Muscle of arm (tissue), 14 donors: ENCODE measurements at places on chromosomes 4 and X. TPM values are rescaled to one million over a fixed set of nuclear protein-coding genes. Genes with fewer than 3 reads are reported as not detected.

DNA sequence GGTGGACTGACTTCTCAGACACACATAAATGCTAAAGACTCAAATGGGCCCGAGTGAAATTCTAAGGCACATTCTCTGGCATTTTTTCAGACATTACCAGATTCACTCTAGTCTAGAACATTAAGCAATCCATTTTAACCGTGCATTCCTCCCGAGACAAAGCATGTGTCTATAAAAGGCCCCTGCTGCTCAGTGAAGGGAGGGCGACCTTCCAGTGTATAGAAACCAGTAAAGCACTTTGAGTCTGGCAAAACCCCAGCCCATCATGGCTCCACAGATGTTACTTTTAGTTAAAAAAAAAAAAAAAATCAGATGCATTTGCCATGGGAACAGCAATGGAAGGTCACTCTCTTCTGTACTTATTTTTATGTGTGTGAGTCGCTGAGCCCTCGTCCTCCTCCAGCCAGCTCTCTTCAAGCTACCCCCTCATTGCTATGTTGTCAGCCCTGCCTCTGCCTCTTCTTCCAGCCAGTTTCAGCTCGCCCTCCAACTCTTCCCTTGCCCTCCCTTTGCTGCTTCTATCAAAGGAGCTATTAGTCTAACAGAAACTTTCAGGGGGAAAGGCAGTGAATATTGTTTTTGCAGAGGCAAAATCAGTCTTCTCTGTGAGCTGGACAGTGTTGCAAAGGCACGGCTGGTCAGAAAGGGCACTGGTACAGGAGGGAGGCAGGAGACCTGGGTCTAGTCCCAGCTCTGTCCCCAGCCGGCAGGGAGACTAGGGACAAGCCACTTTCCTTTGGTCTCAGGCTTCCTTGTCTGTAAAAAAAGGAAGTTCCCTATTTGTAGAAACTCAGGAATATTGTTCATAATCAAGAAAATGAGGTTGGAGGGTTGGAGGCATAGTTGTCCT lies 644.2 kb downstream of the ZNF674 start:
- peak; percentile 0 for DNase-seq

CCKAR gene
- polyA plus RNA-seq, result not detected

RASL11B gene
- not detected for polyA plus RNA-seq

DNA sequence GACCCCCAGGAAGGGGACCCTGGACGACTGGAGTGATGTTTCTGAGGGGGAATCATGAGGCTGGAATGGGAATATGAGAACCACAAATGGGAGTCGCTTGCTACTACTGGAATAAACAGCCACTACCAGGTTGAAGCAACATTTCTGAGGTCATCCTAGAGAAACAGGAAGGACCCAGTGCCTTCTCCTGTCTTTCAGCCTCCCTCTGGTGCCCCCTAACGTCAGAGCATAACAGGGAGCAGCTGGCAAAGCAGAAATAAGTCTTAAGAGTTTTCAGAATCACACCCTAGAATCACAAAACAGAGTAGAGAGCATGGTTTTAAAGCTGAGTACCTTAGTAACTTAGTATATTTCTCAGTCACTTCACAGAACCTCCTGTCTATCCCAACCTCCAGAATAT lies 347.8 kb upstream of the PITX2 start:
- no peak for DNase-seq

- no peak for DNase-seq
Measured at GRCh38 chrX:14027036-14027435, 2.7 kb downstream of the GEMIN8 start.

NUDT10 gene
- 0.93 TPM for polyA plus RNA-seq

DNA sequence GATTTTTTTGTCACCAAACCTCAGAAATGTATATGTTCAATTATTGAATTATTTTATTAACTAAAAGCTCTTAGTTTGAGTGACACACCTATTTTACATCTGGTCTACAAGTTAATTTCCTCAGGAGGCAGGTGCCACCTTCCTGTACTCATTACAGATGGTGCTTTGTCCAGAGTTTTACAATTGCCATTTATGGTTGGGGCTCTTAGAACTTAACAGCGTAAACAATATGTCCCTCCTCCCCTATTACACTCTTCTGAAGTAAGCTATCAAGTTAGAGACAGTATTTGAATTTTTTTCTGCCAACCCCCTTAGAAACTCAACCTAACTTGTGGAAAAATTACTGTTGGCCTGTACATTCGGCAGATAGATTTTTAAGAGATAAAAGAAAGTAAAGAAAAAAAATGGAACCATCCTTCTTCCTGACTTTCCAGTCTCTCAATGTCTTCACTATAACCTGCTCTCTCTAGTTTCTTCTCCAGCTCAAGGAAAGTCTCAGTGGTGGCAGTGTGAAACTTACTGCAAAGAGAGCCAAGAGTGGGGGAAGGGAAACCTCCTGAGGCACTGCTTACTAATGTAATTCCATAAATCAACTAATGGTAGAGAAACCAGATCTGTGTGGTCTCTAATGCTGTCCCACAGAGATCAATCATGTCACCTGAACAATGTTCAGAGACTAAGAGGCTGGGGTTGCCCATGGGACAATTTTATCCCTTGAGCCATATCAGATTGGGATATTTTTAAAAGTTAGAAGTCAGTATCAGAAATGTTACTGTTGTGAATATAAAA lies 7.8 kb downstream of the CXXC4 start:
- DNase-seq, result no peak

RELL1 gene
- polyA plus RNA-seq, result 12.7 TPM

- DNase-seq, result no peak
Measured at GRCh38 chr4:56148428-56148827, 199.7 kb downstream of the CEP135 start.

GRCh38 chr4:168796362-168797106 lies 213.5 kb downstream of the CBR4 start:
- no peak for DNase-seq

SRPX2 gene
- 26.9 TPM for polyA plus RNA-seq

DNA sequence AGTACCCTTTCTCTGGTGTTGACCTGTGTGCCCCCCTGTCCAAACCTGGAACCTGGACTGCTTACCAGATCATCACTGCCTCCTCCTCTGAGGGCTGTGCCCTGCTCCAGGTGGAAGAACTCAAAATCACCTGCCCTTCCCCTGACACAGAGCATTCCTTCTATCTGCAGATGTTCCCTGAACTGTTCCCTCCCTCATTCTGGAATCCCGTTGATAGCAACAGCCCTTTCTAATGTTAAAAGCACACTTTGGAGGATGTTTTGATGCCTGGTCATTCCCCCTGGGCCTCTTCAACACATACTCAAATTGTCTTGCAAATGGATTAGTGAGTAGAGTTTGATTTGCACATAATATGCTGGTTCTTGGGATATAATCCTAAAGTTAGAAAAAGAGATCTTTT lies 225.8 kb downstream of the FGF13 start:
- DNase-seq, result no peak

- DNase-seq, result no peak
Measured at GRCh38 chr4:3322059-3322550, 29.3 kb downstream of the RGS12 start.

GRCh38 chr4:10015140-10015753 lies 6.0 kb downstream of the SLC2A9 start:
- no peak for DNase-seq

DNA sequence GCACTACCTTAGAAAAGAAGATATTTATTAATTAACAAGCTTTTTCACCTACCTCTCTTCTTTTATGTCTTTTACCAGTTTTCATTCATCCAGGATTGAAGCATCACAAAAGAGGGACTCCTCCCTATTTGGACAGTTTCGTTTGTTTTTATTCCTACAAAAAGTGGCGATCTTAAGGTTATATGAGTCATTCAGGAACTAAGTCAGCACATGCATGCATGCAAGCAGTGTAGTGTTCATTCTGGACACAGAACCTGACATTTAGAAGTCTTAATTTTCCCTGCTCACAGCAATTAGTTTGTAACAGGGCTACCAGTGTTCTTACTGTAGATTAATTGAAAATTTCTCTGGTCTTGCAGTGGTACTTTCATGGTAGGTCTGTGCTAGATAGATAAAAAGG lies 47.9 kb upstream of the QRFPR start:
- no peak for DNase-seq

DNA sequence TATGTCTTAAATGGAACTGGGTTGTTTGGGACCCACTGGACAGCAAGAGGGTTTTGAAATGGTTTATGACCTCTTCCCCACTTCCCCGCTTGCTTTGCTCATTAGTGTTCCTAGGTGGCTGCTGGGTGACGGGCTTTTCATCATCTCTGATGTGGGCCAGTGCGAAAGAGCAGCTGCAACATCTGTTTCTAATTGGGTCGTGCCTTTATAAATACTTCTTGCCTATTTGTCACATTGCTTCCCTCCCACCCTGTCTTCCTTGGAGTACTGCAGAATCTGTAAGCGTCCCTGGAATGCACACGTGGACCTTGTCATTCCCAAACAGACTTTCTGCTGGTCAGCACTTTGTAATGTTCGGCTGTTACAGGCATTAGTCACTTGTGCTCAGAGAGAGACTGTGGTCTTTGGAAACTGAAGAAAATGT lies 35.2 kb downstream of the SEPTIN11 start:
- peak; percentile 89 for DNase-seq

GRCh38 chr4:69748173-69748572 lies 12.2 kb downstream of the SULT1B1 start:
- no peak for DNase-seq

SGMS2 gene
- polyA plus RNA-seq, result 10.1 TPM

GRCh38 chrX:37871626-37872302 lies 24.4 kb upstream of the DYNLT3 start:
- DNase-seq, result no peak

SH3RF1 gene
- polyA plus RNA-seq, result 14.2 TPM

DNA sequence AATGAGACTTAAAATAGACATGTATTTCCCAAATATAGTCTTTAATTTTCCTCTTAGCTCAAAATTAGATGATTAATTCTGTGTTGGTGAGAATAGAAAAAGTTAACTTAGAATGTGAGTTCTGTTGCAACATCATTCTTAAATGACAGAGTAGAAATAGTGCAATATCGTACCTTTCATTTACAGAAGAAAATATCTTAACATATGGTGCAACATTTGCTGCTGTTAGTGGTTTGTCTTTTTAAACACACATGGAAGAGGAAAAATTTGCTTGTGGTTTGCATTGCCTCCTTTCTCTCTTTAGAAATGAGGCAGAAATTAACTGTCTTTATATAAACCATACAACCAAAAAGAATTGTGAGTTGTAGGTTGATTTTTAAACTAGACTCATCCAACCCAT lies 39.3 kb upstream of the FHDC1 start:
- DNase-seq, result no peak

DNA sequence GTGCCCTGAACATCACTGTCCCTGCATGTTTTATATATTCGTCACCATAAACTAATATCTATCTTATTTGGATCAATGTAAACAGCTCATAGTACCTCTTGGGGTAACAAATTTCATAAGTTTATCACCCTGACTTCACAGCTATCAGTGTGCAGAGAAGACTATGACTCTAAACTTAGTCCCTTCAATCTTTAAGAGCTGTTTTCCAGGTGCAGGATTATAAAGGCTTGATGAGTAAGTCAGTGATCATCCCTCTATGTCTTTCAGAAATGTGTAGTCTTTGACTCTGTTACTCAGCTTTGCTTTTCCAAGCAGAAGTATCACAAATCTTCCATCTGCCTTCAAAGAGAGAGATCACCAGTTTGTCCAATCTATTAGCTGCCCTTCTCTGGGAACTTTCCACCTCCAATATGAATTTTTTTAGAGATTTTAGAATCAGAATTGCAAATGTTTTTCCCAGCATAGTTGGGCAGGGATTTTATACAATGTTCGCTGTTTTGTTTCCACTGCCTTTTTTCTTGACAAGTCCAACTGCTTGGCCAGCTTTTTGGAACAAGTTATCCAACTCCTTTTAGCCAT lies 45.1 kb upstream of the TSPAN7 start:
- no peak for DNase-seq

SHROOM2 gene
- 1.4 TPM for polyA plus RNA-seq

- DNase-seq, result peak; percentile 16
Measured at GRCh38 chrX:87299563-87300160, 217.9 kb upstream of the KLHL4 start.

DNA sequence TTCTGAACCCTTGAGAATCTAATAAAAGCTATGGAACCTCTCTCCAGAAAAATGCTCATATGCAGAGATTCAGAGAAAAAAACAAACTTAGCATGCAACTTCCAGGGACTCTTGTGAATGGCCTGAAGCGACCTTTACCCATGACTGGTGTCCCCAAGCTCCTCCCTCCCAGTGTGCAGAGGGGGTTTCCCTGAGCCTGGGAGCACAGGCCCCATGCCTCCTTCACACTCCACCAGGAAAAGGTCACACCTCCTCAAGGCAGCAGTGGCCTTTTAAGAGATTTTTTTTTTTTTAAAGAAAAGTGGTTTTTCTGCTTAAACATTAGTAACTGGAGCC lies 13.3 kb upstream of the UBA6 start:
- no peak for DNase-seq

GRCh38 chrX:9091258-9091657 lies 57.3 kb upstream of the FAM9B start:
- DNase-seq, result no peak

DNA sequence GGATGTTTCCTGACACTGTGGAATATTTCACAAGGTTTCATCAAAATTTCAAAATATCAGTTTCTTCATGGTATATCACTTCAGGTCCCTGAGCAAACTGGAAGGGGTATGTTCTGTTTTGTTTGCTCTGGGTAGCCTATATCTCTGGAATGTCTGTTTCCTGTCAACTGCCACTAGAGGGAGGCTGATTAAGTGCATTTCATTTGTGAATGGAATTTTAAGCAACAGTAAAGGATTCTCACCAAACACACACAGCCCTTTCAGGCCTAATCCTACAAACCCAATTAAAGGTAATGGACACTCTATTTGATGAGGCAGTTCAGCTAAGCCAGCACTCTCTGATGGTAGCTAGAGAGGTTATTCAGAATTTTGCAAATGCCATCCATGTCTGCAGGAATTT lies 307.1 kb downstream of the TEX13A start:
- DNase-seq, result no peak

- DNase-seq, result no peak
Measured at GRCh38 chr4:114257501-114257900, 278.1 kb upstream of the ARSJ start.

DNA sequence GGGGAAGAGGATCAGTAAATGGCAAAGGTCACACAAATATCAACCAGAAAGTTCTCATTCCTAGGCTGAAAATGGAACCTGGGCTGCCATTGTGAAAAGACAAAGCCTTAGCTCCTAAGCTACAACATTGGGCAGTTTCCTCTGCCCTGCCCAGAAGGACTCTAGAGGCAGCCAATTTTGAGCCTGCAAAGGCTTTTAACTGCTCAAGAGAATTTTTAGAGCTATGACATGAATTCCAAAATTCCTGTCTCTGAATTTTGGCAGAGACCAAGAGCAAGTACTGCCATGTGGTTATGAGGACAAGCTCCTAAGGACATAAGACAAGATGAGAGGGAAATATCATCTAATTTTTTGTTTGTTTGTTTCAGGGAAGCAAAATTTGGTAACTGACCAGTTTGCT lies 29.6 kb upstream of the IGFBP7 start:
- DNase-seq, result no peak

- no peak for DNase-seq
Measured at GRCh38 chr4:170193496-170193895, 103.7 kb upstream of the AADAT start.

DNA sequence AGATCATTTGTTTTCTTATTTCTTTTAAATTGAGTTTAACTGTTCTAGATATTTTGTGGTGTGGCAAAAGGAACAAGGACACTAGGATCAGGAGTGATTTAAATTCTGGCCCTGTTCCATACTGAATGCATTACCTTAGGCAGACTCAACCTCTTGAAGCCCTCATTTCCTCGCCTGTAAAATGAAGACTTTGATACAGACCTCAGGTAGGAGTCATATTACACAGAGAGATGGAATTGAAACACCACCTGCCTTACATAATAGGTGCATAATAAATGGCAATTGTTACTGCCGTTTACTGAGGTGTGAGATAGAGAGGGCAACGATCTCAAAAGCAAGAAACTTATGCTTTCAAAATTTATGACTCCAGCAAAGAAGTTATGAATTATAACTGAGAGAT lies 28.2 kb upstream of the RASSF6 start:
- no peak for DNase-seq
